ENCODE measurements at places on chromosomes 2 and 18. TPM values are rescaled to one million over a fixed set of nuclear protein-coding genes. Genes with fewer than 3 reads are reported as not detected.

Gene KIAA2012
- 0.39 TPM for total RNA-seq

Gene LGALSL
- 0.85 TPM for total RNA-seq

Gene ZNF396
- total RNA-seq: 0.67 TPM

Gene PRKRA
- total RNA-seq: 38.3 TPM

Gene PLEKHA3
- total RNA-seq: 31.6 TPM

Gene NOTO
- total RNA-seq: not detected

Gene TMEFF2
- total RNA-seq: not detected

Gene SULT1C2
- not detected for total RNA-seq

Gene MAB21L4
- not detected for total RNA-seq

Gene SERPINB11
- total RNA-seq: not detected

Gene MEP1B
- total RNA-seq: not detected

Data from HFFc6 (cell line).